Fibroblast of skin of right biceps (primary cell): ENCODE measurements at places on chromosomes 1 and 21.

DNA sequence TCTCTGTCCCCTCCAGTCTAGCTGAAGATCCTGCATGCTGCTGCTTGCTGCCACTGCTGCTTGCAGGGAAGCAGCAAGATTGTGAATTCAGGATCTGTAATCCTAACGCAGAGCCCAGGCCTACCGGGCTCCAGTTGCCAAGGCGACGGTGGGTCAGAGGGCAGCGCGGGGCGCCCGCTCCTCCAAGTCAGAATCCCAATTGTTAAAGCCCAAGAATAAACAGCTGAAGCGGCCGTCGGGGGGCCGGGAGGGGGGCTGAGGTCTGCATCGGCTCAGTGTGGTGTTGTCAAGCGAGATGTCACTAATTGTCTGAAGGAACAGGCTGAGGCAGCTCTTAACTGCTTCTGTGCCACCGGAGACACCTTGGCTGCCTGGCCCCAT, 36.8 kb downstream of the AHDC1 start:
- DNase-seq = no peak

DNA sequence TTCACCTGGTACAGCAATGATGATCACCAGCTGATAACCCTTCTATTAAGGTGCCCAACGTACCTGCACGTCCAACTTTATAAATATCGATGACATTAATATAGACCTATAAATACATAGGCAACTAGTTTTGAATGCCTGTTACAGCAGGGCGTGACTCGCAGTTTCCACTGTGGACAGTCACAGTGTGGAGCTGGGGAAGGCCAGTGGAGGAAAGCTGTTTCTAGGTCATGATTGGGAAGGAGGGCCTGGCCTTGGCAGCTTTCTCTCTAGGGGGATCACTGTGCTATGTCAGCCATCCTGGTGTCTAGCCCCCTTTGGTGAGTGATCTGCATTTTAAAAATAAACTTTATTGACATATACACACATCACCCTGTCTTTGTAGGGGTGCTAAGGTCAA, 4.4 kb upstream of the PRDM15 start:
- DNase-seq = no peak

- DNase-seq = peak; percentile 34
Observed at GRCh38 chr1:79497193-79497773, 490.8 kb upstream of the ADGRL4 start.

DNA sequence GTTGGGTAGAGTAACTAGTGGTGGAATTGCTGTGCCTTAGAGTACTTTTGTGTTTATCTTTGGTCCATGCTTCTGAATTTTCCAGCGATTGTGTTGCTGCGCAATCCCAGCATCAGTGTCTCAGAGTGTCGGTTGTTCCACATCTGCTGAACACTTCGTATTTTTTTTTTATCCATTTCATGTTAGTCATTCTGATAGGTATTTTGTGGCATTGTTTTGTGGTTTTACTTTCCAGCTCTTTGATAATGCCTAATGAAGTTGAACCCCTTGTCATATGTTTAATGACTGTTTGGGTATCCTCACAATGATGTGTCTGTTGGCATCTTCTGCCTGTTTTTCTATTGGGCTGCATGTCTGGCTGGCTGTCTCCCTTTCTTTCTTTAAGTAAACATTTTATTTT, 13.6 kb downstream of the TUFT1 start:
- peak; percentile 62 for DNase-seq

- no peak for DNase-seq
Observed at GRCh38 chr1:10602936-10603335, 128.2 kb downstream of the PEX14 start.

- no peak for DNase-seq
Observed at GRCh38 chr1:95057351-95057750, 15.4 kb downstream of the ALG14 start.
